ENCODE measurements at places on chromosomes 7 and 10.

DNA sequence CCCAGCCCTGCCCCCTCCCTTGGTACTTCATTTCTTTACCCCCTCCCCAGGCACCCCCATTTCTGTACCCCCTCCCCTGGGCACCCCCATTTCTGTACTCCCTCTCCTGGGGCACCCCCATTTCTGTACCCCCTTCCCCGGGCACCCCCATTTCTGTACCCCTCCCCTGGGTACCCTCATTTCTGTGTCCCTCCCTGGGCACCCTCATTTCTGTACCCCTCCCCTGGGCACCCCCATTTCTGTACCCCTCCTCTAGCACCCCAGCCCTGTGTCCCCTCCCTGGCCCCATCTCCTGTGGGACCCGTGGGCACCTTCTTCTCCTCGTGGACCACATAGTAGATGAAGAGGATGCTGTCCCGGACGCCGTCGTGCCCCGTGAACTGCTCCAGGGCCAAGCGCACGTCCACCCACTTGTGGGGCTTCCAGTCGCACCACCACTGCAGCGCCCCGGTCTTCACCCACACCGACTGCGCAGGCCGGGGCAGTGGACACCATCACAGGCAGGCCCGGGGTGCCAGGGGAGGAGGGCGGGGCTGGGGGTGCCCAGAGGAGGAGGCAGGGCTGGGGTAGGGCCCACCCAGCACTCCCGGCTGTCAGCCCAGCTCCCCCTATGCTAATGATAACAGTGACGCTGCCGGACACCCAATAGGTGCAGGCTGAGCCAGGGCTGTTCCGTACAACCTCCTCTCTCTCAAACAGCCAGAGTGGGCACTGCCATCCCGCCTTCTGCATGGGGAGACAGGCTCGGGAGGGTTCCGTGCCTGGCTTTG, 20.4 kb downstream of the TECPR1 start:
- no peak for DNase-seq

GRCh38 chr7:21867226-21867625, 78.5 kb downstream of the CDCA7L start:
- no peak for DNase-seq

GRCh38 chr10:25300073-25300472, 125.3 kb downstream of the GPR158 start:
- DNase-seq: peak; percentile 53

DNA sequence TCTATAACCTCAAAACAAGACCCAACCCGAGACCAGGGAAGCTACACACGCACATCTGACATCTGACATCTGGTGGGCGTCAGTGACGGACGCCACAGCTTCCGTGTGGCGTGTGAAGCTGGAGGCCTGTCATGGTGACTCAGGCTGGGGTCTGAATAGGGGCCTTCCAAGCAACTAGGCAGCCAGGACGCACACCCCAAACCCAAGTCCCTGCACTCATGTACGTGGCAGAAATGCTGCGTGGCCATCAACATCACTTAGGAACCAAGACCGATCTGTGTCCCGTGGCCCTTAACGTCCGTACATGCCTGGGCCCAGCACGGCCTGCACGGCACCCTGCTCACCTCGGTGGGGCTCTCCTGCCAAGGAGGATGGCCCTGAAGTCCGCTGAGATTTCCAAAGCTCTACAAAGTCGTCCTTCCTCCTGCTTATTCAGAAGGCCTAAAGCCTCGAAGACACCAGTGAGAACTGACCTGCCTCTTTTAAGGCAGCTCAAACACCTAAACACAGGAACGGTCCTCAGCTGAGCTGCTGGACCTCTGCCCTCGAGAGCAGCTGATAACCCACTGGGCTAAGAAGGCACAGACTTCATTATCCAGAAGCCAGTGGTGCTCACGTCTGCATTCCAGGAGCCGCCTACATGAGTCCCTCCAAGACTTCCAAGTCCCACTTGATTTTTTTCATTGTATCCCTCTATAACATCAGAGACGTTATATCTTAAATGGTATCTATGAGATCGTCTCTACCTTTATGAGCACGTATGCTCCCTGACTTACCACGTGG, 82.5 kb downstream of the DIP2C start:
- DNase-seq: no peak

- no peak for DNase-seq
These were observed 63.3 kb downstream of the FAM185A start for GRCh38 chr7:102811942-102812678.
